Stimulated activated CD8-positive, alpha-beta memory T cell treated with anti-CD3 and anti-CD28 coated beads, Interleukin-12 subunit alpha, Interleukin-12 subunit beta, amount 100 ng/mL, for 1 hour (primary cell): ENCODE measurements at places on chromosomes 2 and 18.

- DNase-seq = no peak
Observed at GRCh38 chr2:191264647-191265081, 19.5 kb downstream of the MYO1B start.

- DNase-seq = no peak
Observed at GRCh38 chr2:199558156-199558555, 100.4 kb upstream of the SATB2 start.

- DNase-seq = no peak
Observed at GRCh38 chr2:8118940-8119781, 562.7 kb upstream of the ID2 start.

DNA sequence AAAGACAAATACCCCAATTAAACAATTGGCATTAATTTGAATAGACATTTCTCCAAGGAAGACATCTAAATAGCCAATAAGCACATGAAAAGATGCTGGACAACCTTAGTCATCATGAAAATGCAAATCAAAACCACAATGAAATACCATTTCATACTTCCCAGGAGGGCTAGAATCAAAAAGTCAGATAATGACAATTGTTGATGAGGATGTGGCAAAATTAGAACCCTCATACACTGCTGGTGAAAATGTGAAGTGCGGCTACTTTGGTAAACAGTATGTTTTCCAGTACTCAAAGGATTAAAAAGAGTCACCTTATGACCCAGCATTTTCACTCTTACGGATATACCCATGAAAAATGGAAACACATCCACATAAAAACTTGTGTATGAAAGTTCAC is 91.6 kb downstream of the FIGN start:
- DNase-seq = no peak

DNA sequence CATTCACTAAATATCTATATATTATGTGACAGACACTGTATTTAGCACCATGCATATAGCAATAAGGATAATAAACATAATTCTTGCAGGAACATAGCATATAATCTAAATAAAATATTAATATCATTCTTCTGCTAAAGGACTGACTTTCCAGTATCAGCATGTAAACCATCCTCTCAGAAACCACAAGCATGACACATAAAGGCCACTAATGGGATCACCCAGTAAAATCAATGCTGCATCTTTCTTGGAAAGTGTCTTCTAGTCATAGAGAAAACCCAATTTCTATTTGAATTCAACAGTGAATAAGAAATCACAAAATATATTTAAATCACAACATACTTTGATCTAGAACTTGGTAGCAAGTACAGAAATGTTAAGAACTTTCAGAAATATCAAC is 5.8 kb upstream of the LRP1B start:
- DNase-seq = no peak

GRCh38 chr2:8398040-8398668 is 283.7 kb upstream of the ID2 start:
- DNase-seq = no peak

GRCh38 chr2:46369783-46370182 is 72.6 kb downstream of the EPAS1 start:
- DNase-seq = no peak

- no peak for DNase-seq
Observed at GRCh38 chr2:193883820-193884219, 1689.1 kb upstream of the TMEFF2 start.

- DNase-seq = no peak
Observed at GRCh38 chr2:15756882-15757819, 165.5 kb downstream of the DDX1 start.

DNA sequence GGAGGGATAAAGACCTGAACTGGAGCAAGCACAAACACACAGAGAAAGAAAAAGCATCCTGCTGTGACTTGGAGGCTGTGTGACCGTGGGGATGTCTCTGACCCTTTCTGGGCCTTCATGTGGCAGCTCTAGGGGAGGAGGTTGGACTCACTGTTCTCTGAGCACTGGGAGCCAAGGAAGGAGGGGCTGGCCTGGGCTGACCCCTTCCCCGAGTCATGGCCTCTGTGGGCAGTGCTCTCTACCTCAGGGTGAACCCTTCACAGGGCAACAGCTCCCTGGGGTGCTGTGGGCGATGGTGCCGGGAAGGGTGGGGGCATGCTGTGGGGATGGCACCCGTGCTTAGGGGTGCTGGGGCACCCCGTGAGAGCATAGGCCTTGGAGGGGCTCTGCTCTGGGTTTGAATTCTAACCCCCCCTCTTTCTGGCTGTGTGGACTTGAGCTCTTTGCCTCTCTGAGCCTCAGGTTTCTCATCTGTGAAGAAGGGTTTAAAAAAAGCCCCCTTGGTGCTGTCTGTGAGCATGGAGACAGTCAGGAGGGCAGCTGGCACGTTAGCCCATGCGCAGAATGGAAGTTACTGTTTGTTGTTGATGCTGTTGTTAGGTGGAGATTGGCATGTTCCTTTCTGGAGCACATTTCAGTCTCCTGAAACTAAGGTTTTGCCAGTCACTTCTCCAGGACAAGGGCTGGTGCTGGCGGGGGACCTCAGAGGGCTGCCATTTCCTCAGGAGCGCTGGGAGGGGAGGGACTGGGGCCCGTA is 700 bp downstream of the TOGARAM2 start:
- no peak for DNase-seq

- no peak for DNase-seq
Observed at GRCh38 chr2:128552806-128553551, 234.3 kb upstream of the HS6ST1 start.

DNA sequence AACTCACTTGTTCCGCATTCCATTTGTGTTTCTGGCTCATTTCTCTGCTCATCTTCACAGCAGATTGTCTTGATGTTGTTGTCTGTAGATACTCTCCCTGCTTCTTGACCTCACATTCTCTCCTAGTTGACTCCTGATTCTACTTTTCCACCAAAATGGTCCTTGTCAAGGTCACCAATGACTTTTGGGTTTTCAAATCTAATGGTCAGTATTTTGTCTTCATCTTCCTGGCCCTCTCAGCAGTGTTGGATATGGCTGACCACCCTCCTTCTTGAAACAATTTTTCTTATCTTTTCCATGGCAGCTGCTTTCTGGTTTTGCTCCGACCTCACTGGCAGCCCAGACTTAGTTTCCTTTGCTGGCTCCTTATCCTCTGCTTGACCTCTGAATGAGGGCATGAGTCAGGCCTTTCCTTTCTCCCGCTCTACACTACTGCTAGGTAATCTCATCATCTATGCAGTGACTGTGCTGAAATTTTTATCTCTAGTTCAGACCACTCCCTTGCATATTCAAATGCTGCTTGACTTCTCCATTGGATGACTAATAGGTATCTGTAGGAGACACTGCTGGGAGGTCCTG is 386.6 kb upstream of the SPRED2 start:
- DNase-seq = no peak

GRCh38 chr2:16763493-16763899 is 97.9 kb upstream of the CYRIA start:
- DNase-seq = no peak

- DNase-seq = peak; percentile 43
Observed at GRCh38 chr18:48161191-48161910, 230.9 kb upstream of the SMAD2 start.

DNA sequence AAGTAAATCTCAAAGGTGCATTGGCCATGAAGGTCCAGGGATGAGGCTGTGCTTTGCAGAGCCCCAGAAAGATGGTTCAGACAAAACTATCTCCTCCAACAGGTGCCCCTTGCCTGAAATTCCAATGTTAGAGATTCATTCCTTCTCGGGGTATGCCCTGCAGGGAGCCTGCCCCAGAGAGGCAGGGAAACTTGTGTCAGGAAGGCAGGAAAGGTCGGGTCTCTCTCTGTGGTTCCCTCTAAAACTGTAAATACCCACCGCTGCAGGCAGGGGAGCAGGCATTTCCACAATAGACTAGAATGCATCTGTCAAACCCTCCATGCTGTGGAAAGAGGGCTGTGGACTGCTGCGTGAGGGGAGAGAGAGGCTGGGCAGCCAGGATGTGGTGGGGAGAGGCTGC is 207.8 kb upstream of the SMAD2 start:
- DNase-seq = no peak

GRCh38 chr18:23550898-23551297 is 35.4 kb downstream of the NPC1 start:
- DNase-seq = no peak

- no peak for DNase-seq
Observed at GRCh38 chr18:68763083-68763482, 34.8 kb upstream of the CCDC102B start.

DNA sequence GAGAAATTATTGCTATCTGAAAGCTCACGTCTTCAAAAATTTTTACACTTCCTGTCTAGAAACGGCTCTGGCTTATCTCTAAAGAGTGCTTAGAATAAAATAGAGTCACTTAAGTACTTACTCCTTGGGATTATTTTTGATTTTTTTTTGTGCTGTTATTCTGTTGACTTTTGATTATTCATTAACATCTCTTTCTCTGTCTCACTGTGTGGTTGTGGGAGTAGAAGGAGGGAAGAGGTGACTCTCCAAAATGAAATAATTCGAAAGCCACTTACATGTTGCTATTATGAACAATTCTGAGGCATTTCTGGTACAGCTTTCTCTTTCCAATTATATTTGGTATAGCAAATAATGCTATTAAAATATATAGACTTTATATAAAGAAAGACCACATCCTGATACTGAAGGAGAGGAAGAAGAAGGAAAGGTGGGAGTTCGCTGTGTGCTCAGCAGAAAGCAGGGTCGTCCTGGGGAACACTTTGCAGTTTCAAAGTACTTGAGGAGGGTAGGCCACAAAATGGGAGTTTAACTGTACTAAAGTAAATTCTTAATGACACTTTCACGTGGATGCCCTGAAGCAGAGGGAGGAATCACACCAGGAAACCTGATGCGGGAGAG is 9.6 kb upstream of the MMADHC start:
- no peak for DNase-seq

DNA sequence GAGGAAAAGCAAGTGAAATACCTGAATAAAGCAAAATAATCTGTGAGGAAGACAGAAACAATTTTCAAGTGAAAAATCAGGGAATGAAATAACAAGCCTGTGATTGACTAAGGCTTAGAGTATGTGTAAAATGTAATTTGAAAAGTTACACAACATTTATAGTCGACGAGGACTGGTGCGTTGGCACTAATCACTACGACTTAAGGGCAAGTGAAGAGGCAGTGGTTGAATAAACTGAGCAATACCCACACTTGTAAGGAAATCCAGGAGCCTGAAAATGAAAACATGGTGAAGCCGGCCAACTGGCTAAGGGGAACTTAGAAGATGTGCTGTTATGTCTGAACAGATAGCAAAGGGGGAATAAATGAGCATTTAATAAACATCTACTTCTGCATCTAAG is 13.4 kb downstream of the DOK1 start:
- no peak for DNase-seq

- no peak for DNase-seq
Observed at GRCh38 chr2:128425731-128426620, 107.3 kb upstream of the HS6ST1 start.

DNA sequence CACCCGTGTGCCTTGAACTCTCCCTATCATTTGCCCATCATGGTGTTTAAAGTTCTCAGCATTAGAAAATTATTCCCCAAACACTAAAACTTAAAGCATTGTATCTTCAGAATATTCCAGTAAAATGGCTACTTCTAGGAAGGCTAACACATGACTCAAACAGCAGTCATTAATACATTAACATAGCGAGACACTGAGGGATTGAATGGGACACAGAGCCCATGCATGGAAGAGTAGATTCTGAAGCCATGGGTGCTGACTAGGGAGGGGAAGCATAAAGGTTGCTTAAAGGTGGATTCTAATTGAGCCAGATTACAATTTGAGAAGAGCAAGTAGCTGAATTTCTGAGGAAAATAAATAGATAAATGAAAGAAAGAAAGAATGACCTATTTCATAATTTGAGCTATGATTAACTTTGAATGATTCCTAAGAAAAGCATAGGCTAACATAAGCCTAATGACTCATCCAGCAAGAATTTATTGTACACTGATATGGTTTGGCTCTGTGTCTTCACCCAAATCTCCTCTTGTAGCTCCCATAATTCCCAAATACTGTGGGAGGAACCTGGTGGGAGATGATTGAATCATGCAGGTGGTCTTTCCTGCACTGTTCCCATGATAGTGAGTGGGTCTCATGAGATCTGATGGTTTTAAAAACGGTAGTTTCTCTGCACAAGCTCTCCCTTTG is 79.8 kb upstream of the PIK3C3 start:
- no peak for DNase-seq

DNA sequence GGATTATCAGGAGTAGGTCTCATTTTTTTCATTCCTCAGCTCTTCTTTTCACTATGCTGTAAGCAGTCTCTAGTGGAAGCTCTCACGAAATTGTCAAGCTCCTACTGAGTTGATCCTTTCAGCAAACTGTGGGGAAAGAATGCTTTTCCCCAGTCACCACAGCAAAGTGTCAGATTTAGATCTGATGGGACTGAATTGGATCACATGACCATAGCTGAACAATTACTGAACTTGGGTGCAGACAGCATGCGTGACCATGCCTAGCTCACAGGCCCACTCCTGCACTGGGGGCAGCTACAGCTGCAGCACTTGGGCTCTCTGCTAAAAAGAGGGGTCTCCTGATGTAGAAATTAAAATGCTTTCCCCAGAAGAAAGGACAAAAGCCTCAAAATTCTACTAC is 3.1 kb downstream of the ARHGAP15 start:
- no peak for DNase-seq

DNA sequence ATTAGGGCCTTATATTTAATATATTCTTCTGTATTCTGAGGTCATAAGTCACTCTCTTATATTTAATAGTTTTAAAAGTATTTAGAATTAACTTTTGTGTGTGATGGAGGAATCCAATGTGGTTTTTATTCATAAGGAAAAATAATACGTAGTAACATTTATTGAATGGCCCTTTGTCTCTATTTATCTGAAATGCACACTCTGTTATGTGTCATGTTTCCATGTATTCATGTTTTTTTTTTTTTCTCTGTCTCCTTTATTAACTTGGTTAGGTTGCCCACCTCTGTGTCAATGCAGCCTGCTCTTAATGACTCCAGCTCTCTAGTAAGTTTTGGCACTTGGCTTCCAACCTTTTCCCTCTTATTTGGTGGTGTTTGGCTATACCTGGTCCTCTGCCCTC is 33.8 kb downstream of the RNF144A start:
- no peak for DNase-seq

DNA sequence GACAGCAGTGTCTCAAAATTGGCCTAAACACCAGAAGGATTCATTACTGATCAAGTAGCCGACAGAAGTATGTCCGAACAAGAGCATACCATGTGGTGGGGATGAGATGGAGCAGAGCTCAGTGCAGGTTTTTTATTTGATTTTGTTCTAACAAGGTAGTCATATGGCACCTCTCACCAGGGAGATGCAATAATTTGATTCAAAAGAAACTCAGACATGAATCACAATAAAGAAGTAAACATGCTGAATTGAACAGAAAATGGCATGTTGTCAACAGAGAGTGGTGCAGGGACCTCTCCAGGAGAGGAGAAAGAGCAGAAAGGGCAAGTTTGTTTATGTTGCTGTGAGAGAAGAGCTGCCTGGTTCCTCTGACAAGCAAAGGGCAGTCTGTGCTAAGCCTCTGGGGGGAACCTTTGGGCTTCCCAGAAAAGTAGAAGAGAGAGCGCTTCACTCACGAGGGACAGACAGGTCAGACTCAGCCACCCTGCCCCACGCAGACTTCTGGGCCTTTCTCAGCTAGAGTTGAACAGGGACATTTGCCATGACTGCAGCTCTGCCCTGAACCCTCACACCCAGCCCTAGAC is 351.3 kb upstream of the RAB12 start:
- DNase-seq = no peak

- DNase-seq = no peak
Observed at GRCh38 chr2:147420517-147420916, 424.3 kb upstream of the ACVR2A start.

- DNase-seq = no peak
Observed at GRCh38 chr2:104368089-104368488, 485.8 kb upstream of the POU3F3 start.

- DNase-seq = no peak
Observed at GRCh38 chr2:60140185-60140584, 413.3 kb downstream of the BCL11A start.

- no peak for DNase-seq
Observed at GRCh38 chr2:136233298-136233697, 115.3 kb upstream of the CXCR4 start.
